ENCODE measurements at places on chromosomes 6 and 20. TPM values are rescaled to one million over a fixed set of nuclear protein-coding genes. Genes with fewer than 3 reads are reported as not detected.

Gene CCN6
- total RNA-seq = not detected

Gene DAAM2
- 13.6 TPM for total RNA-seq

Gene C20orf202
- total RNA-seq = not detected

Gene ROS1
- not detected for total RNA-seq

Gene TRIM31
- total RNA-seq = not detected

Gene HLA-DQB1
- total RNA-seq = not detected

Gene SPDEF
- total RNA-seq = under 0.01 TPM

Gene SLC32A1
- not detected for total RNA-seq

Gene APOBEC2
- total RNA-seq = not detected

Gene RBM24
- 1.5 TPM for total RNA-seq

Gene BEND3
- 0.93 TPM for total RNA-seq

Gene WFDC2
- total RNA-seq = not detected

Gene PERP
- 15.6 TPM for total RNA-seq

Gene SLC52A3
- total RNA-seq = not detected

Gene TMX4
- total RNA-seq = 30.3 TPM

Gene FOXQ1
- 0.06 TPM for total RNA-seq
